ENCODE measurements at places on chromosomes 5 and 9.
A peak's percentile ranks its signal among the peaks of the same experiment; 100 is the strongest.

DNA sequence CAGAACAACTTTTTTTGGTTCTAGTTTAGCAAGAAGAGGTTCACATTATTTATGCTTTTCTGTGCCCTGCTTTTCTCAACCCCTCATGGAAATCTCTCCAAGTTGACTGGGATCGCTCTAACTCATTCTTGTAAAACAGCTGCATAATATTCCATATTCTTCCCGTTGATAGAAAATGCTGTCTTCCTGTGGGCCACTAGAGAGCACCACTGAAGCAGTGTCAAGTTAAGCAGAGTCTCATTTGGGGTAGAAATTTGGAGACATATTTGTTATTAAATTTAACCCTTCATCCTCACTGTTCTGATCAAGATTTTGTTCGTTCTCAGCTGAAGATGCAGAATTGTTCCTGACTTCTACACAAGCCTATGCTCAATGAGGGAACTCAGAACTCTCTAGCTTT lies 140.1 kb downstream of the CEMIP2 start:
- DNase-seq: no peak

DNA sequence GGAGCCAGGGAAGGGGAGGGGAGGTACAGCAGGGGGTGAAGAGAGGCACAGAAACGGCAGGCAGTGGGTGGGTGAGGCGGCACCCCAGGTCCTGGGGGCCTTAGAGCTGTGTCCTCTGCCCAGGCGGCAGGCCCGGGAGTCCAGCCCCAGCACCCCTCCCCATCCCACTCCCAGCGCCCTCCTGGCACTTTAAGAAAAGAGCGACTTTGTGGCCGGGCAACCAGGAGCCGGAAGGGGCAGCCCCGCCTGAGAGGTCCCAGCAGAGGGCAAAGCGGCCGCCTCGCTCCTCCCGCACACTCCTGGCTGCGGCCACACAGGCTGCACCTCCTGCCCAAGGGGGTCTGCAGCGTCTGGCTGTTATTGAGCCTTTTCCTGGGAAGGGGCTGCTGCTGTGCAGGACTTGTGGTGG lies 42.6 kb downstream of the NACC2 start:
- DNase-seq: no peak

- DNase-seq: no peak
Observed at GRCh38 chr5:157357823-157358222, 91.9 kb downstream of the CYFIP2 start.

DNA sequence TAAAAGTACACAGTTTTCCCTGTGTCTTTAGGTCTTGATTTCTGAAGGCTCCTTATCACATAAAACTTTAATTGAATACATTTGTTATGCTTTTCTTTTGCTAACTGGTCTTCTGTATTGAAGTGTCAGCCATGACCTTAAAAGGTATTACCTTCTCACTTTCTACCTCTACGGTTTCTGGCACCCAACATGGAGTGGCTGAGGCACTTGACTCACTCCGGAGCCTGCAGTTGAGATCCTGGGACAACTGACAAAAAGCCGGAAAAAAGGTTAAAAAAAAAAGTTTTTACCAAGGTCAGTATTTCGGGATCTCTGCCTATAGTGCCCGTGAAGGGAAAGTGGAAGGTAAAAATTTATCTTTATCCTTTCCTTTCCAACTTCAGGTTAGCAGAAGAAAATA lies 197.0 kb downstream of the ARRDC3 start:
- no peak for DNase-seq

DNA sequence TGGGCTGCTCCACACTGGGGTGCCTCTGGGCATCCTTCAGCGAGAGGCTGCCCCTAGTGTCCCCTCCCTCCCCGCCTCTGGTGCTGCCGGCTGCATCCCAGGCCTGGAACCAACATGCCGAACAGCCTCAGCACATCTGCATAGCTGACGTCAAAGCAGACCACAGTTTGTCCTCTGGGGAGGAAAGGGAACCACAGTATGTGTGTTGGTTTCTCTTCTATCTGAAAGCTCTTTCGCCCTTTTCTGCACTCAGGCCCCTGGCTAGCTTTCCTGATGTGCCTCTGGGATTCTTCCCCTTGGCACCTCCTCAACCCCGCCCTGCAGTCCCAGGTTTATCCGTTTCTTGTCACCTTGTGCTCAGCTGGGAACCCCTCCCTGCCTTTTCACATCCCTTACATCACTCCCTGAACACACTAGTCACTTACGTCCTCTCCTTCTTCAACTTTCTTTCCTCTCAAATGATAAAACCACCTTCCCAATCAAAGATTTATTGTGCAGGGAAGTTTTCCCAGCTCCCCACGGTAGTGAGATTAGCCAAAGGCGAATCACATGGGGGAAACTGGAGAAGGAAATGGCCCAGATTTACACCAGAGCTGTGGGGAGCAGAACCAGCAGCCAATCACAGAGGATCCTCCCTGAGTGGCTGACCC lies 35.5 kb upstream of the B4GALT1 start:
- DNase-seq: no peak

- no peak for DNase-seq
Observed at GRCh38 chr9:116944714-116945534, 257.8 kb downstream of the TRIM32 start.

GRCh38 chr5:57828221-57828620 lies 345.6 kb upstream of the ACTBL2 start:
- no peak for DNase-seq

DNA sequence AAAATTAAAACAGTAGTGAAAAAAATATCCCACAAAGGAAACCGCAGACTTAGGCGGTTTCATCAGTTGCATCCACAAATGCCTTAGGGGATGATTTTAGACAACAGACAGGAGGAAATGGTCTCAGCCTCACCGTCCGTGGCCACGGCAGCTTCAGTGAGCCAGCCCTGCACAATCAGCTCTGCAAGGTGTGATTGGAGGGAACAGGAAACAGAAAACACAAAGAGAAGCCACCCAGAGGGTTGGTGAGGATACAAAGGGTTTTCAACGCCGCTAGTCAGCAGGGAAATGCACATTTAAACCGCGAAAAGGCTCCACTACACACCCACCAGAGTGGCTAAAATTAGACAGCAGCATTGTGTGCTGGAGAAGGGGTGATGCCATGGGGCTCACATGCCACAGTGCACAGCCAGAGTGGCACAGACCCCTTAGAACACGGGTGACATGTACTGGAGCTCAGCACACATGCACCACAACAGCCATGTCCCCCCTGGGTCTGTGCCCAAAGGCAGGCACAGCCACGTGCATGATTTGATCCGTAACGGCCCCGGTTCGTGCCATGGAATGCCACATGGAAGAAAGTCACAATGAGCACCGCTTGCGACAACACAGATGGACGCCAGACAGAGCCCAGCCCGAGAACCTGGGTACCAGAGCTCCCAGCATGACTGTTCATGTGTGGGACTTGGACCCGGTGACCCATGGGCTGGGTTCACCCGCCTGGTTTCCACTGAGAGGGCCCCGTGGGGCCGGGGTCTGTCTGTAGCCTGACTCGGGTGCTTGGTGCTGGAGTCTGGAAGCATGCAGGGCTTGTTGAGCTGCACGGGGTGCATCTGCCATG lies 18.3 kb upstream of the TERT start:
- no peak for DNase-seq

DNA sequence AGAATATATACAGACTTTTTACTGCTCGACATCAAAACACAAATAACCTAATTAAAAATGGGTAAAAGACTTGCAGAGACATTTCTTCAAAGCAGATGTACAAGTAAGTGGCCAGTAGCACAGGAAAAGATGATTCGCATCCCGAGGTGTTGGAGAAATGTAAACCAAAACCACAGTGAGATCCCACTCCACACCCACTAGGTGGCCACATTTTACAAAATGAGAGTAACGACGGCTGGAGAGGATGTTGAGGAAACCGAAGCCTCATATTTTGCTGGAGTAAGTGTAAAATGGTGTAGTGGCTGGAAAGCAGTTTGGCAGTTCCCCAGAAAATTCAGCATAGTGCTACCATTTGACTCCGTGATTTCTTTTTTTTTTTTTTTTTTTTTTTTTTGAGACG lies 21.3 kb upstream of the GBGT1 start:
- DNase-seq: peak; percentile 26

DNA sequence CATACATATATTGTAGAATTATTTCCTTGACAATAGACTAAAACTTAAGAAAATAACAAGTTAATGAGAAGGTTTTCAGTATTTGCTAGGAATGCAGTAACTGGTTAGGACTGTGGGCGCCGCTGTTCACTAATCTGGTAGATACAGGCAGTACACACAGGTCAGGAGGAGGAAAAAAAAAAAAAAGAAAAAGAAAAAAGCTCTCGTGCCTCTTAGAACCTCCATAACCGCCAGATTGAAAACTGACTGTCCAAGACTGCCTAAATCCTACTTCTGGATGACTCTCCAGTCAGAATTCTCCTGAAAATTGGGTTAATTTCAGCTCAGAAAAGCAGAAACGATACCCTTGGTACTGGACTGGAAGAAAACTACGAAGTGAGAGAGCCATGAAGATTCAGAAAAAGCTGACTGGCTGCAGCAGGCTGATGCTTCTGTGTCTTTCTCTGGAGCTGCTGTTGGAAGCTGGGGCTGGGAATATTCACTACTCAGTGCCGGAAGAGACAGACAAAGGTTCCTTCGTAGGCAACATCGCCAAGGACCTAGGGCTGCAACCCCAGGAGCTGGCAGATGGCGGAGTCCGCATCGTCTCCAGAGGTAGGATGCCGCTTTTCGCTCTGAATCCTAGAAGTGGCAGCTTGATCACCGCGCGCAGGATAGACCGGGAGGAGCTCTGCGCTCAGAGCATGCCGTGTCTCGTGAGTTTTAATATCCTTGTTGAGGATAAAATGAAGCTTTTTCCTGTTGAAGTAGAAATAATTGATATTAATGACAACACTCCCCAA lies at the start of gene PCDHGA1:
Gene PCDHGA1 (plus strand): TSS at position 216 of the 782 bp plus-strand sequence.
- DNase-seq: no peak

DNA sequence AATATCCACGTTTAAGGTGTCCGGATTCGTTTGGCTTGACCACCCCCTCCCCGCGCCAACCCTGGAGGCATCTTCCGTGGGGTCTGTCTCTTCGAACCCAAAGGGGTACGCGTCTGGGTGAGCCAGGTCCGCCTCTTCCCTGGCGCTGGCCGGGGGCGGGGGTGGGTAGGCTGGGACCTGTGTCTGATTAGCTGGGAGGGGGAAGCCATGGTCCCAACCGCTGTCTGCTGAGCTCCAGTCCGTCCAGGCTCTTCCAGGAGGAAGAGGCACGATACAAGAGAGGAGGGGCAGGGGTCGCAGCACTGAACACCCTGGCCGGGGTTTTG lies at the start of gene LVRN:
Gene LVRN (plus strand): TSS at position 237 of the 326 bp plus-strand sequence. CDS start 143 bp downstream, outside the sequence.
- no peak for DNase-seq

DNA sequence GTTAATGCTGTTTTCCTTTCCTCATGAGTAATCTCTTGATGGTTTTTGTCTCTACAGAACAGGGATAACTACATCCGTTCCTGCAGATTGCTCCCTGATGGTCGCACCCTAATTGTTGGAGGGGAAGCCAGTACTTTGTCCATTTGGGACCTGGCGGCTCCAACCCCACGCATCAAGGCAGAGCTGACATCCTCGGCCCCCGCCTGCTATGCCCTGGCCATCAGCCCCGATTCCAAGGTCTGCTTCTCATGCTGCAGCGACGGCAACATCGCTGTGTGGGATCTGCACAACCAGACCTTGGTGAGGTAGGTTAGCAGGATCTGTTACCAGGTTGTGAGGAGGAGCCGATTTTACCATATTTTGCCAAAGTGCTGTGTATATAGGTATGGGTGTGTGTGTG lies 148.2 kb downstream of the TLE4 start:
- no peak for DNase-seq

GRCh38 chr9:137306066-137306849 lies 4.2 kb upstream of the NRARP start:
- no peak for DNase-seq

- DNase-seq: no peak
Observed at GRCh38 chr9:89425921-89426383, 72.0 kb downstream of the SEMA4D start.

- DNase-seq: no peak
Observed at GRCh38 chr5:109947667-109948066, 257.9 kb downstream of the MAN2A1 start.

GRCh38 chr5:132673488-132673887 lies 301 bp upstream of the IL4 start:
- no peak for DNase-seq

GRCh38 chr9:21589344-21590056 lies 107.4 kb upstream of the IFNE start:
- no peak for DNase-seq

DNA sequence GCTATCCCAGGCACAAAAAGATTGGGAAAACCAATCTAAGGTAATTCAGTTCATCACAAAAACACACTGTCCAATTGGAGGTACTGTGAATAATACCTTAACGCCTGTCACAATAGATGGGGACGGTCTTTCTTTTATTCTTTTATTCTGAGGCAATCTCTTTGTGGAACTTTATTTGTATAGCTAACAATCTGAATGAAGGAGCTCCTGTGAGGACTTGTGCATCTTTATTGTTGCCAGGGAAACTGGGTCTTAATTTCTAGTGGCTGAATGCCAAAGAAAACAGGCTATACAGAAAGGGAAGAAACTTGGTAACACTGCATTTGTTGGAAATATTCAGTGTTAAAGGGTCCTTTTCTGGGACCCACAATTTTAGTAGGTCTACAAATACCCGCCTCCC lies 546.9 kb upstream of the C9orf72 start:
- no peak for DNase-seq

DNA sequence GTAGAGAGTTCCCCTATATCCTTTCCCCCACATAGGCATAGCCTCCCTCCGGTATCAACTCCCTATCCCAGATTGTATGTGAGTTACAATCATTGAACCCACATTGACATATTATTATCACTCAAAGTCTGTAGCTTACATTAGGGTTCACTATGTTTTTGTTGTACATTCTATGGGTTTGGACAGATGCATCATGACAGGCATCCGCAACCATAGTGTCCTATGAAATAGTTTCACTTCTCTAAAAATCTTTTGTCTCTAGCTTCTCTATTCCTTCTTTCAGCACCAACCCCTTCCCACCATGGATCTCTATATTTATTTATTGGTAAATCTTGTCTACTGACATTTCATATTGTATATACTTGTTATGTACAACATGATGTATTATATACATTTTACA lies 31.6 kb downstream of the TAF11L14 start:
- DNase-seq: no peak

DNA sequence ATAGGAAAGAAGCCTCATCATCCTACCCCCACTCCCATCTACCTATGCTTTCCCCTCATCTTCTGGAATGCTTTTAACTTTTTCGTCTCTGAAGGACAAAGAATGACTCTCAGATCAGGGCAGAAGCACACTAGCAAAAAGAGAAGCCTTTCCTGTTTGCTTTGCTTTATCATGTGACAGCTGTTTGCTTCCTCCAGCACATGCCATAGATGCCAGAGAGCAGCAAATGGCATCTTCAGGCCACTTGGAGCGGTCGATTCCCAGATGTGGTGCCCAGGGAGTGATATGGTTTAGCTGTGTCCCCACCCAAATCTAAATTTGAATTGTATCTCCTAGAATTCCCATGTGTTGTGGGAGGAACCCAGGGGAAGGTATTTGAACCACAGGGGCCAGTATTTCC lies 294.8 kb downstream of the GADD45G start:
- DNase-seq: no peak

DNA sequence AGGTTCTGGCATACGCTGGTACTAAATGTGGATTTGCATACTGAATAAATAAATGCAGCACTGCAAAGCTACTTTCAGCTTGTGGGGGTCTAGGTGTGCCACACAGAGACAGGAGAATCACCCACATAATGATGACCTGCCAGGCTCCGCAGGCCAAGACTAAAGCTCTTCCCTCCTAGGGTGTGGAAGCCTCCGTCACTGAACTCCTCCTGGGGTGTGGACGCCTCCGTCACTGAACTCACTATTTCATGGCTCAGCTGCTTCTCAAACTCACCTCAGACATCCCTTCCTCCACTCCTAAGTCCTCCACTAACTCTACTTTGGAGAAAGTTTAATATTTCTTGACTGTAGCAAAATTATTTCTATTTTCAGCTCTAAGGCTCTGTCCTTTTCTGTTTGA lies 65.3 kb upstream of the GOLPH3 start:
- DNase-seq: no peak

GRCh38 chr9:136171801-136172411 lies 33.0 kb downstream of the LHX3 start:
- no peak for DNase-seq
